ENCODE measurements at places on chromosomes 7 and 10.

DNA sequence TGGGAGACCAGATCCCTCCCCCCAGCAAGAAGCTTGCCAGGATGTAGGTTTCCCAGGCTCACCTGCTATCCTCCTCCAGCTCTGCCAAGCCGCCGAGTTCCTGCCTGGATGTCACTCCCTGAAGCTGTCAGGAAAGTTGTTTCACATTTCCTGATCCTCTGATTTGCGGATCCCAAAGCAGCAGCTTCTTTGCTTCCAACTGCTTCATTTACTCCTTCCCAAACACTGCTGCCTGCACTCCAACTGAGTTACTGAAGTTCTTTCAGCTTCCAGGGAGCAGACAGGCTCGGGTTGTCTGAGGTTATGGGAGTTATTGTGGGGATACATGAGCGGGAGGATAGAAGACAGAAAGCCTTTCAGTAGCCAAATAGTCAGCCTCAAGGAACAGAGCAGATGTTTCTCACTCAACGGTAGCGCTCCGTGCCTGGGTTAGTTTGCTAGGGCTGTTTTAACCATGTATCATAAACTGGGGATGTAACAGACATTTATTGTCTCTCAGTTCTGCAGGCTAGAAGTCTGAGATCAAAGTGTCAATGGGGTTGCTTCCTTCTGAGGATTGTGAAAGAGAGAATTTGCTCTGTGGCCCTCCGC, 516.0 kb downstream of the REEP3 start:
- DNase-seq, result no peak

- DNase-seq, result peak; percentile 7
Observed at GRCh38 chr10:95133997-95134396, 60.0 kb upstream of the ACSM6 start.

- no peak for DNase-seq
Observed at GRCh38 chr7:75957021-75957736, 37.2 kb downstream of the TMEM120A start.

DNA sequence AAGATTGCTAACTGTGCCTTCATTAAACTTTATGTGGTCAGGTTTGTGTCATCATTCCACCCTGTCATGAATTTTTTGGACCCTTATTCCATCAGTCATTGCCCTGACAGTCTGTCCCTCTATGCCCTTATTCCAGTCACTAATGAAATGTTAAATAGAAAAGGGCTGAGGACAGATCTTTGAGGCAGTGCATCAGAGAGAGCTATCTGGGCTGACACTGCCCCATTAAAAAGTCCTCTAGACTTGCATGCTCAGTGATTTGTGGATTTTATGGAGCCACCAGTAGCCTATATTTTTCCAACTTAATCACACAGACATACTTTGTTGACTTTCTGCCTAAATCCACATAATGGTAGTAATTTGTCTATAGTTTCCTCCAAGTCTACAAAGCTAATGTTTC, 264.7 kb upstream of the YAE1 start:
- no peak for DNase-seq

DNA sequence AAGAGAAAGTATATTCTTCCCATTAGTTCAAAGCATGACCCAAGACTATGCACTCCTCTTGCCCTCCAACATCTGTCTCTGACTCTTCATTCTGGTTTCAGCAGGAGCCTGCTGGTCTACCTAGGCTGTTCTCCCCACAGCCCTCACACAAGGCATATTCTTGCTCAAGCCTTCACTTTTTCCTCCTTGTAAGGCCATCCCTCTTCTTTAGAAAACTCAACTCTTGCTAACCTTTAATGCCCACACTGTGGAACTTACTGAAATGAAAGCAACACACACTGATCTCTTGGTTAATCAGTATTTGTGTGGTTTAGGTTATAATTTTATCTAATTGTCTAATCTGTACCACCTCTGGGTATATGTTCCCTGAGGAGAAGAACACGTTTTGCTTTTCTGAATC, 75.8 kb downstream of the PRKCQ start:
- DNase-seq, result no peak

DNA sequence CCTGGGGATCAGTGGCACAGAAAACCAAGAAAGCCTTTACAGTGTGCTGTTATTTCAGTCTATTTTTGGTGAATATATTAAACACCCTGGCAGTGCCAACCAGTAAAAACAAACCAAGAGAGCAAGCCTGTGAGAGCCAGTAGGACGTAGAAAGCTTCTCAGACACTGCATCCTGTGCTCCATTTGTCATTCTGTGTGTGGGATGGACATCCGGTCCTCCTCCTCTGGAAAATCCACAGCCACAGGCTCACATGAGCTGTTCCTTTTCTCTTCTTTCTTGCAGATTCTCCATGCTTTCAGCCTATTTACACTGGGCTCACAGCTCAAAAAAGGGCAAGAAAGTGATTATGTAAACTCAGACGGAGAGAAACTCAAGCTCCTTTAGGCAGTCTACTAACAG, 119.7 kb upstream of the YAE1 start:
- DNase-seq, result no peak

DNA sequence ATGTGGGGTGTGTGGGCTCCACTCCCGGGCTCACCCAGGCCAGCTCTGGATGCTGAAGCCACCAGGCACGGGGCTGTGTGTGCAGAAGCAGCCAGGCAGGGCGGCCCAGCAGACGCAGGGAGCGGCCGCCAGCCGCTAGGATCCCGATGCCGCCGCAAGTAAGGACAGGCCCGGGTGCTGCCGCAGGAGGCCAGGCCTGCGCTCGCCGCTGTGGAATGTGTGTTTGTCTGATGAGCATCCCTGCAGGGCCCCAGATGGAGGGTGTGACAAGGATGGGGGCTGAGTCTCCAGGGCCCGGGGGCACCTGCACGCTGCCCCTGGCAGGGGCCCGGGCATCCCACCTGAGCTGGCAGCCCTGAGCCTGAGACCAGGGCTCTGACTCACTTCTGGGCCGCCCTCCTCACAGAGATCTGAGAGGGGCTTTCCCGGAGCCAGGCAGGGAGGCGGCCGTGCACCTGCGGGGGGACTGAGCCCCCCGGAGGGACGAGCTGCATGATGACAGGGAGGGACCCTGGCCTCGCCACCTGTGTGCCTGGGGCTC, 101.5 kb downstream of the FOXL3 start:
- DNase-seq, result no peak

- peak; percentile 49 for DNase-seq
Observed at GRCh38 chr7:143345428-143345900, 17.0 kb downstream of the FAM131B start.

DNA sequence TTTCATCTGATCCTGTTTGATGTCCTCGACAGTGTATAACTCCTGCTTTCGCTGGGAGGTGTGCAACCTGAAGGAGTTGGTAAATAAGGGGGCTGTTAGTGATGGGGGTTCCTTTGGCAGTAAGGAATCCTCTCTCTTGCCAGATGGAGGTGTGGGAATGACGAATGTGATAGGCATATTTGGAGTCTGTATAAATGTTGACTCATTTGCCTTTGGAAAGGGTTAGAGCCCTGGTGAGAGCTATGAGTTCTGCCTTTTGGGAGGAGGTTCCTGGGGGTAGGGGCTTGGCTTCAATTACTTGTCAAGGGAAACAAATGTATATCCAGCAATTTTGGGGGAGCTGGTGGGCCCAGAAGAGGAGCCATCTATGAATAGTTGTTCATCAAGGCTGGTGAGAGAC, 11.4 kb upstream of the CHST3 start:
- DNase-seq, result no peak

GRCh38 chr10:71029411-71029892, 141.1 kb upstream of the PCBD1 start:
- DNase-seq, result no peak

DNA sequence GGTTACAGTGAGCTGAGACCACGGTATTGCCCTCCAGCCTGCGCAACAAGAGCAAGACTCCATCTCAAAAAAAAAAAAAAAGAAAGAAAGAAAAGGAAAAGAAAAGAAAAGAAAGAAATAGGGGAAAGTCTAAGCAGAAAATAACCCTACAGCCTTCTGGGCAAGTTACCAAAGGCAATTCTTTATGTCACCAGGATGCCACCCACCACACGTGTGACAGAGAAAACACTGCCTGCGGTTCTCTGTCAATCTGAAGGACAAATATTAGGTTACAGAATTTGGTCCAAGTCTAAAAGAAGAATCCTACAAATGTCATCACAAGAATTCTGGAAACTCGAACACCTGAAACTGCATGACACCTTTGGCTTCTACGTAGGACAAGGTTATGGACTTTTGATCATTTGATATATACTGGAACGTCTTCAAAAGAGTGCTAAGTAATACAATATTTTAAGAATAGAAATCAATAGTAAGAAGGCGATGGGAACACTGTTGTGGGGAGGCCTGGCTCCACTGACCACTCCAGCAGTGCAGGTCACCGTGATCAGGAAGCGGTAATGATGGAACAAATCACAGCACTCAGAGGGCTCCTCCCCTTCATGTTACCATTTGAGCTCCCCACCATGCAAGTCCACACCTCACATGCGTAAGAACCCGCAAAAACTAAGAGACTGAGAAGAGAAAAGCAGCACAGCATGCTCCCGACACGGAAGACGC, 75.8 kb downstream of the MAD1L1 start:
- DNase-seq, result no peak

DNA sequence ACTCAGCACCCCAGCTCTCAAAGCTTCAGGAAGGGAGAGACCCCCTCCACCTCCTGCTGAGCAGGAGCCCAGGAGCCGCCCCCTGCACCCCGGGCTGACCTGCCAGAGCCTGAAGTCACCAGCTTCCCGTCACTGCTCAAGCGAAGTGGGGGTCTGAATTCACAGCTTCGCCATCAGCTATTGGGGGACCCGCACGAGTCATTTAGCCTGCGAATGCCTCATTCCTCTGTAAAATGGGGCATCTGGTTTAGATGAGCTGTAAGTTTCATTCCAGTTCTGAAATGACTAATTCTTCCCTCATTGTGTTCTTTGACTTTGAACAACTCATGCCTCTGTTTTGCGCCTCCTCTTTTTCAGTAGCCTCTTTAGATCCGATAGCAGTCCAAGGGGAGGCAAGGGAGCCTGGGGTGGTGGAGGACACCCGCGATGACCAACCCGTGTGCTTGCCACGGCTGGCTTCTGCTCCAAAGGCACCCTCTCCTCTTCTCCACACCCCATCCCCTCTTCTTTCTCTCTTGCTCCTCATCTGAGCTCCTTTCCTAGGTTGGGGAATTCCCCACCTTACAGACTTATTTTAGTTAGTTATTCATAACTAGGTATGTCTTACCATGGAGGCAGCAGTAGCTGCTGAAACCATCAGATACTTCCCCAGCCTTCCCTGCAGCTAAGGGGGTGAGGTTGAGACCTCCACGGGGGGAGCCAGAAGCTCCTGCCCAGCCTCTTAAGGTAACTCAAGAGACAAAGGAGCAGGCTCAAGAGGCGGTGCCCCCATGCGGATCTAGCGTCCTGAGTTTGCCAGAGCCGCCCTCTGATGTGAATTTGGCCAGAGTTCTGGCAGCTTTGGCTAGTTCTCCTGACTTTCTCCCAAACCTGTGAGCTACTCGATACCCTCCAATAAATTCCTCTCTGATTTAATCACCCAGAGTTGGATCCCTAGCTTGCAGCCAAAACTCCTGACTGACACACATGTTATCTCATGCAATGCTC, 47.7 kb downstream of the RBM17 start:
- no peak for DNase-seq

- DNase-seq, result peak; percentile 45
Observed at GRCh38 chr10:73576178-73576889, 14.8 kb downstream of the USP54 start.

GRCh38 chr10:14554091-14554490, 220.6 kb downstream of the FAM107B start:
- DNase-seq, result no peak

DNA sequence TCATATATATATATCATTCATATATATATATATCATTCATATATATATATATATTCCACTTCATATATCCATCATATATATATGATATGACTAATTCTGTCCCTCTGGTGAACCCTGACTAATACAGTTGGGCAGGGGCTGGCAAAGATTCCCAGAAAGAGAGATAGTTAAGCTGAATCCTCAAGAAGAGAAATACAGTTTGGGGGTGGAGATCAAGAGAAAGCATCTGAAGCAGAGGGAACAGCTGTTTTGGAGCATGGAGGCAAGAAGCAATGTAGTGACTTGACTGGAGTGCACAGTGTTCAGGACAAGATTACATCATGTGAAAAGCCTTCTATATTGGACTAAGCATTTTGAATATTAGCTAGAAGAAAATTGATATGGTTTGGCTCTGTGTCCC, 540.7 kb downstream of the MAGI2 start:
- DNase-seq, result no peak

GRCh38 chr10:84837877-84838276, 509.5 kb downstream of the CCSER2 start:
- DNase-seq, result no peak

GRCh38 chr10:23404461-23404980, 34.4 kb upstream of the OTUD1 start:
- no peak for DNase-seq

GRCh38 chr7:10222976-10223375, 750.7 kb upstream of the PHF14 start:
- DNase-seq, result no peak

DNA sequence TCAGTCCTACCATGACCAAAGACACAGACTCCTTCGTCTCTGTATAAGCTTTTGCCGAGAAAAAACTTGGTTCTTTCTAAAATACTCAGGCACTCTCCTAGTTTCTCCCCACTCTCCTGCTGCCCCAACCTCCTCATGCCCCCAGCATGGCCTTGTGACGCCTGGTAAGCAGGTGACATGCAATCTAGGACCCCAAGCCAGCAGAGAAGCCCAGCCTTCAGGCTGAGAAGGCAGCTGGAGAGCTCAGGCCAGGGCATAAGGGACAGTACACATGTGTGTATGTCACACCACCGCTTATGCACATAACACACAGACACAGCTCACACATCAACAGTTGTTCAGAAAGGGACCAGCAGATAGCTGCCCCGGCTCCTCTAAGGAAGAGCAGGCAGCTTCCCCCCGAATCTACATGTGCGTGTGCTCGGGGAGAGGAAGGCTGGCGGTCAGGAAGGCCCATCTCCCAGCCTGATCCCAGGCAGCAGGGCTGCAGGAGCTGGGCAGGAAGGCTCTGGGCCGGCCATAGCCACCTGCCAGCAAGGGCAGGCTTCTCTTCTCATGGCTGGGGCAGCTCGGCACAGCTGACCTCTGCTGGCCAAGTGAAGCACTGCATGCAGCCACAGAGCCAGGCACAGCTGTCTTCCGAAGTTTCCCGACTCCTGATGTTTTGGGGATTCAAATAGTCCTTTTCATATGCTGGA, 8.5 kb downstream of the DDX56 start:
- DNase-seq, result peak; percentile 49

- no peak for DNase-seq
Observed at GRCh38 chr7:89772276-89772675, 382.0 kb upstream of the STEAP1 start.

DNA sequence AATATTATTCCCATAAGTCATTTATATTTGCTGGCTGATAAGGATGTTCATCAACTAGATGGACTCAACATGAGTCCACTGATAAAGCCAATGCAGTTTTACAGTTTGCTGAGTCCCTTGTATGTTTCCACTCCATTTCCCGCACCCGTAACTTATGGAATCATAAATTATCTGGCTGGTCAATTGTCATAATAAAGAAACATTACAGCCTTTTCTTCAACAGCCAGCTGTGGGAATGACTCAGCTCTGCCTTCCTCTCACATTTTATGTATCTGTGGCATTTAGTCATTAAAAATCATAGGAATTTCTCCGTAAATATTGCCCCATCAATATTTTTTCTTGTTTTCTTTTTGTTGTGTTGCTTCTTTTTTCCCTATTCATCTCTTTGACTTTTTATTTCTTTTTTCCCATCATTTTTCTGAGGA, 22.3 kb upstream of the TMEM26 start:
- no peak for DNase-seq

- DNase-seq, result no peak
Observed at GRCh38 chr10:133399123-133399601, 5.2 kb downstream of the MTG1 start.

Data from inflammatory macrophage treated with lipopolysaccharide for 4 hours (primary cell).